ENCODE measurements at places on chromosomes 5 and 9.

DNA sequence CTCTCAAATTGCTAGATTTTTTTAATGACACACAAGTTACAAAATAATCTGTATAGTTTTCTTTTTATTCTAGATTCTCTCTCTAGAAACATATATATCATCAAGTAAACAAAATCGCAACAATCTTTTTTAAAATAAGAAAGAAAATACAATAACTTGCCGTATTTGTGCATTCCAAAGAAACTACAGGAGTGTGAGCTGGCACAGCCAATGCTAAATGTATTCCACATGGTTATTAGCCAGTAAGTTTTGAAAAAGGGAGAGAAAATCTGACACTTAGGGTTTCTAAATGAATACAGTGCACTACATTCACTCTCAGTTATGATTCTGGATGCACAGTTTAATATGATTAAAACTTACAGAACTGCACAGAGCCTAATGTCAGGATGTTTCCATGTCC, 117.9 kb downstream of the BNC2 start:
- DNase-seq = no peak

DNA sequence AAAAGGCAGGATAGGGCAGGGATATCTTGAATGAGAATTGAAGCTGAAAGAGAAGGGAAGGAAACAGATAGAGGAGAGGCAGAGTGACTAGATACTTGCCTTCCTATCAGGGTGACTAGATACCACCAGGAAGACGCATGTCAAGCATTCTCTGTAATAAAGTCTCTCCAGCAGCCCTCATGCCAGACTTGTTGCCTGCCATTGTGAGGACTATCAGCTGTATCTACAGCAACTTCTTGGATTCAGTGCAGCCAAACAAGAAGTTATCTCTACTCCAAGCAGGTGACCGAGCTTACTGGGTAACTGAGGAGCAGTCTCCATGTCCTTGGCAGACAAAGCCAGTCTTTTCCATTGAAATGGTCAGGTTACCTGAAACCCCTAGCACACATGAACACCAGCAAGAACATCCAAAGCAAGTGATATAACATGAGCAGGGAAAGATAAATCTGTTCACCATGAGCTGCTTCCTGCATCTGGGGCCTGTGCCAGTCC, 9.3 kb downstream of the SH3RF2 start:
- no peak for DNase-seq

- DNase-seq = no peak
These were observed 10.9 kb upstream of the CARNMT1 start for GRCh38 chr9:75039009-75039408.

DNA sequence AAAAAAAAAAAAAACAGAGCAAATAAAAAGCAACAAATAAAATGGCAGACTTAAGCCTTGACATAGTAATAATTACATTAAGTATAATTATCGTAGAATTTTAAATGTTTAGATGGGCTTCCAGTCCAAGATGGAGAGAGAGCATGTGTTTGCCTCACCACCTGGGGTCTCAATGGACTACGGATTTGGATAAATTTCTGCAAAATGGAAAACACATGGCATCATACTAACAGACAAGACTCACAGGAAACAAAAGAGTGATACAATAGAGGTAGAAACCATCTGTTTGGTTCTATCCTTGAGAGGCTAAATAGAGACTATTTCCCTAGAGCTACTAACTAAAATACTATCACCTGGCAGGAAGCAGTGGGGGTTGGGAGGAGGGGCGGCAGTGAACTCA, 144.3 kb downstream of the MUSK start:
- DNase-seq = no peak

DNA sequence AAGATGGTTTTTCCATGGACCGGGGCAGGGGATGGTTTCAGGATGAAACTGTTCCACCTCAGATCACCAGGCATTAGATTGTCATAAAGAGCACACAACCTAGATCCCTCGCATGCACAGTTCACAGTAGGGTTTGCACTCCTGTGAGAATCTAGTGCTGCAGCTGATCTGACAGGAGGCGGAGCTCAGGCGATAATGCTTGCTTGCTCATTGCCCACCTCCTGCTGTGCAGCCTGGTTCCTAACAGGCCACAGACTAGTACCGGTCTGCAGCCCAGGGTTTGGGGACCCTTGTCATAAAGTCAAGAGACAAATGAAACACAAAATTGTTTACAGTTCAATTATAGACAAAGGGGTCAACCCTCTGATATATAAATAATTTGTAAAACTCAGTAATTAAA, 101.7 kb downstream of the RANBP17 start:
- no peak for DNase-seq

Measured in kidney epithelial cell (primary cell).